ENCODE measurements at places on chromosomes 7 and 10. TPM values are rescaled to one million over a fixed set of nuclear protein-coding genes. Genes with fewer than 3 reads are reported as not detected.

- DNase-seq: no peak
These were observed 8.8 kb downstream of the ADAP1 start for GRCh38 chr7:945556-946255.

DNA sequence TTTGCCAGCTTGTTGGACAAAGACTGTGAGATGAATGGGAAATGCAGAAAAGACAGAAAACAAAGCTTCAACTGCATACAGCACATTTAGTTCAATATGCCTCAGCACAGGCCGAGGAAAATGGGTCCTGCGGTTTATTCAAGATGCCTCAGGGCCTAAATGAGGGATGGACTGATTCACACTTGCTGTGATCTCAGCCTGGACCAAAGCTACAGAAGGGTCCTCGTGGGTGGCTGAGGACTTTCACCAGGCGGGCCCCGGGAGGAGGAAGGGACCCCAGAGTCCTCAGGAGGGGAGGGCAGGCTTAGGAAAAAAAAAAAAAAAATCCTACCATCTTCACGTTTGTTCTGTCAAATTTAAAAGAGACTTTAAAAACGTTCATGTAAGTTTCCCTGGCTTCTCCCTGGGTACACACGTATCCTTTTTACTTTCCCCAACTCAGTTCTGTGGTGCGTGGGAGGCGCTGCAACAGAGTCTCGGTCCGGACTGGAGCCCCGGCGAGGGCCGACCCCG lies 624 bp upstream of the ZNF783 start:
- DNase-seq: no peak

Gene HOGA1
- 0.90 TPM for polyA plus RNA-seq

Gene ZPBP
- polyA plus RNA-seq: not detected

Gene ATP6V1F
- 132 TPM for polyA plus RNA-seq

Gene PON3
- polyA plus RNA-seq: 3.8 TPM

- no peak for DNase-seq
These were observed 43.4 kb upstream of the GHITM start for GRCh38 chr10:84095811-84096497.

DNA sequence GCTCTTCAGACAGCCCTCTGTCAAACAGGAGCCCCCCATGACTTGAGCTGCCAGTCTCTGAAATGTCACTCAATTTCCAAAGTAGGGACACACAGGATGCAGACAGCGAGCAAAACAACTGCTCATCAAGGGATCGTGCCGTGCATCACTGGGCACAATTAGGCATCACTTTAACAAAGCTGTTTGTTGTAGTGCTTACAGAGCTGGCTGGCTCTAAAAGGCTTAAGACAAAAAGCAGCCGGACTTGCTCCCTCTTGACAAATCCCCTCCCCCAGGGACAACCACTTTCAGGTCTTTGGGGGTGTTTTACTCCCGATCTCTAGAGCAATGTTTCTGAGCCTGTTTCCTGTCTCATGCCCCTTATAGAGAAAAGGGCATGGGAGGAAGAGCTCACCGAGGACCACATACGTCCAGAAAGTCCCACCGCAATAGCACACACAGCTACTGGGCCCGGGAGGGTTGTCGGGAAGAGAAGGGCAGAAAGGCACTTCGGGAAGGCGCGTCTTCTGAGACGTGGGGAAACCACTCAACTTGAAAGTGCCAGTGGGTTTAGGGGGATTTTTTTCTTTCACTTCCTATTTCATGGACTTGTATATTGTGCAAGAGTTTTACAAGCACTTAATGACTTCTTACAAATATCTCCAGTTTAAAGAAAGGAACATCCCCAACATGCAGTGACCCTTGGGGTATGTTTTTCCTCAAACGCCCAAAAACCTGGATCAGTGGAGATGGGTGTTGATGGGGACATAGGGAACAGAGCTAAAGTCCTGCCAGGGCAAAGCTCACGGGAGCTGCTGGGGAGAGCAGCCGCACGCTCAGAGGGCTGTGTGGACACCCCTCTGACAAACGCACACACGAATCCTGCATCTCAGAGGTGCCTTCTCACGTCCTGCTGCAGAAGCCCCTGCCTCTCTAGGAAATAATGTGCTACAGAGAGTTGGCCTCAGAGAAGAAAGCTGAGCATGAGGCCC lies 27.1 kb downstream of the LRRC20 start:
- no peak for DNase-seq

GRCh38 chr7:157652954-157653826 lies 316.4 kb downstream of the DNAJB6 start:
- no peak for DNase-seq

Gene CDK14
- polyA plus RNA-seq: 17.2 TPM

Gene OR6B1
- polyA plus RNA-seq: not detected

DNA sequence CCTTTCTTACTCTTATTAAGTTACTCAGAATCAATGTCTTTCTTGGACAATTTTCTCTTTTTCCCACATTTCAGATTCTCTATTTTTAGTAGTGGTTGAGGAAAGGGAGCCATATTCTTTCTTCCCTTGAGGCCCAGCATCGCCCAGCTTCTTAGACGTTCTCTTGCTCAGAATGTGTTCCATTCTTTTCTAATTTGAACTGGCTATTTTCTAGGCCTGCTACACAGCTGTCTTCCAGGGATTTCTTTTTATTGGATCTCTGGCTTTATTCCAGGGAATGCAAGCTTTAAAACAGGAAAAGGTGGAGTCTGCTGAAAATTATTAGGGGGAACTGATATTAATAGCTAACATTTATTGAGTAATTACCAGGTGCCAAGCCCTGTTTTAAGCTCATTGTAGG lies 58.3 kb downstream of the WIPF3 start:
- no peak for DNase-seq

Gene CXCL12
- 206 TPM for polyA plus RNA-seq

Gene RASA4B
- 20.7 TPM for polyA plus RNA-seq

GRCh38 chr7:114977277-114977676 lies 55.4 kb downstream of the MDFIC start:
- DNase-seq: no peak

- DNase-seq: no peak
These were observed 69.1 kb downstream of the DIP2C start for GRCh38 chr10:620417-620816.

- no peak for DNase-seq
These were observed 144.1 kb downstream of the TCF7L2 start for GRCh38 chr10:113094114-113094486.

- no peak for DNase-seq
These were observed 155.9 kb downstream of the SH2D4B start for GRCh38 chr10:80693565-80693964.

DNA sequence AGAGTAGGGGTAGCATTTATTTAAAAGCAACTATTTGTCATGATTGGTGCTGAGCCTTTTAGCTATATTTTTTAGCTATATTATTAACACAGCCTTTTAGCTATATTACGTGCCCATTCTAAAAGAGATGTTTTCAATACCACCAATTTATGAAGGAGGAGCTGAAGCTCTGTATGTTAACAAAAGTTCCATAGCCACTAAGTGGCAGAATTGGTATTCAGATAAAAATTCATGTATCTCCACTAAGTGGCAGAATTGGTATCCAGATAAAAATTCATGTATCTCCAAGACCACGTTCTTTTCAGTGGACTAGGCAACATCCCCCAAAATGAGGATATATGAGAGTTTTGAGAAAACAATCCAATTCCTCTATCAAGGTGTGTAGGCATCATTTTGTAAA lies 268.6 kb downstream of the HGF start:
- DNase-seq: no peak

Gene SPDYE8
- polyA plus RNA-seq: 0.20 TPM

GRCh38 chr7:288671-289101 lies 1.3 kb upstream of the FOXL3 start:
- no peak for DNase-seq

DNA sequence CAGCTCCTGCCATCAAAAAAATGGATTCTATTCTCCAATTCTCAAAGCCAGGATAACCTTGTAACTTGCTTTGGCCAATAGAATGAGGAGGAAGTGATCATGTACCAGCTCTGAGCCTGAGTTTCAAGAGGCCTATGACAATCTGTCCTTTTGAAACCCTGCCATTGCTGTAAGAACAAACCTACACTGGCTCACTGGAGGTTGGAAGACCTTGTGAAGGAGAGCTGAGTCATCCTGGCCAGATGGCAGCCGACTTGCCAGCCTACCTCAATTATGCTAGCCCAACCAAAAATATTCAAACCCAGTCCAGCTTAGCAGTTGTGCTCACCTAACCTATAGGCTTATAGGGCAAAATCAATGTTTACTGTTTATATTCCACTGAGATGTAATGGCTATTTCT lies 93.0 kb downstream of the HGF start:
- DNase-seq: no peak

- DNase-seq: no peak
These were observed 47.1 kb upstream of the TMEM72 start for GRCh38 chr10:44864051-44864450.

Gene GRID2IP
- polyA plus RNA-seq: 0.10 TPM

GRCh38 chr7:68394131-68394530 lies 1204.1 kb upstream of the AUTS2 start:
- DNase-seq: no peak

DNA sequence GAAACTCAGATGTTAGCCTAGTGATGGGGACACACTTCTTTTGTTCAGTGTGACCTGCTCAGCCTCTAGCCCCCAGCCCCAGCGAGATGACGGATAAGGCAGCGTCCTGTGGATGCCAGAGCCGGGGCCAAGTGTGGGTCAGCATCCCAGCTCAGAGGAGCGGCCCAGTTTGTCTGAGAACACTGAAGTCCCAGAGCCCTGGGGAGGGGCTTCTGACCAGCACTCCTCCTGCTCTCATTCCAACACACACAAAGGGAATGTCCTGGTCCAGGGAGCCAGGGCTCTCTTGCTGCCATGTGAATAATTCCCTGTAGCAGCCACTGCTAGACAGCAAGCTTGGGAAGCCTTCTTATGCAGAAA lies 4.5 kb upstream of the ATP6V0E2 start:
- no peak for DNase-seq

Gene NOD1
- polyA plus RNA-seq: 16.1 TPM

GRCh38 chr10:6563731-6564130 lies 16.3 kb downstream of the PRKCQ start:
- DNase-seq: no peak

DNA sequence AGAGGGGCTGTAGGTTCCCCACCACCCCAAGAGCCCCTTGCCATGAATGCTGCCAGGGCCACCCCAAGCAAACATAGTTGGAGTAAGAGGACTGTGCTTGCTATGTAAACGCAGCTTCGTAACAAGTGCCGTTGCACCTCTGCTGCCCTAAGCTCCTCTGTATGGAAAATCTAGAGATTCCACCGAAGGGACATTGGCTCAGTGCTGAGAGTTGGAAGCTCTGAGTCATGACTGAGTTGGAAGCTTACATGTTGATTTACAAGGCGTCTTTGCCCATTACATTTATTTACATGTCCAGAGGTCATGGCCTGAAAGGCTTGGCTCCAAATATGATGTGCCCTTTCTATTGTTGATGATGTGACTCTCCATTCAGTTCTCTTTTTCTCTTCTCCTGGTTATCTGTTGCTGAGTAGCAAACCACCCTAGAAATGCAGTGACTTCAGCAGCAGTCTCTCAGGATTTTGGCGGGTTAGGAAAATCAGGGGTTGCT lies 233.1 kb upstream of the TCF7L2 start:
- no peak for DNase-seq

- no peak for DNase-seq
These were observed 983.7 kb downstream of the GATA3 start for GRCh38 chr10:9038146-9038714.

GRCh38 chr10:58700591-58700990 lies 187.9 kb downstream of the BICC1 start:
- DNase-seq: no peak

DNA sequence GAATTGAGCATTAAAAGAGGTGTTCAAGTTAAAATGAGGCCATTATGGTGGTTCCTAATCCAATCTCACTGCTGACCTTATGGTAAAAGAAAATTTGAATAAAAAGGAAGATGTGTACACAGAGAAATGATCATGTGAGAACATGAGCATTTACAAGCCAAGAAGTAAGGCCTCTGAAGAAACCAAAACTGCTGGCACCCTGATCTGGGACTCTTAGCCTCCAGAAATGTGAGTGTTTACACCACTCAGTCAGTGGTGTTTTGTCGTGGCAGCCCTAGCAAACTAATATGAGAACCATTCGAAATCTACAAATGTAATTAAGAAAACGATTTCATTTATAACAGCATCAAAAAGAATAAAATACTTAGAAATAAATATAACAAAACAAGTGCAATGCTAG lies 6.8 kb upstream of the PLXDC2 start:
- no peak for DNase-seq

GRCh38 chr10:92801978-92802872 lies 46.1 kb upstream of the EXOC6 start:
- no peak for DNase-seq

DNA sequence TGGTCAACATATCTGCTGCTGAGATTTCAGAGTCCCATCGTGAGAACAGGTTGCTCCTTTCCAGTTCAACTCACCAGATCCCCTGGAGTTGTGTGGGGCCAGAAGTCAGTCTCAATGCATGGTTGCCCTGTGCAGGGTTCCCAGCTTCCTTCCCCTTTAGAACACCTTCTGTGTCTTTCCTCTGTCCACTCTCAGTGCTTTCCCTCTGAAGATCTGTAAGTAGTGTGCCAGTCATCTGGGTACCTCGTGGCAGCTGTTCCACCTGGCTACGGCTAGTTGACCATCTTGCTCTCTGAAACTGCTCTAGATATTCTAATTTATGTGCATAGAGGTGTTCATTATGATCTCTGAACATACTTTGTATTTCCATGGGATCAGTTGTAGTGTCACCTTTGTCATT lies 36.1 kb upstream of the PRSS37 start:
- no peak for DNase-seq

- no peak for DNase-seq
These were observed at the start of gene PRTFDC1 for GRCh38 chr10:24952143-24952706. Gene PRTFDC1, minus strand, starts transcription at chr10:24952606. Its CDS starts 31 bp downstream, at chr10:24952575.

Gene CPXM2
- polyA plus RNA-seq: 0.25 TPM

DNA sequence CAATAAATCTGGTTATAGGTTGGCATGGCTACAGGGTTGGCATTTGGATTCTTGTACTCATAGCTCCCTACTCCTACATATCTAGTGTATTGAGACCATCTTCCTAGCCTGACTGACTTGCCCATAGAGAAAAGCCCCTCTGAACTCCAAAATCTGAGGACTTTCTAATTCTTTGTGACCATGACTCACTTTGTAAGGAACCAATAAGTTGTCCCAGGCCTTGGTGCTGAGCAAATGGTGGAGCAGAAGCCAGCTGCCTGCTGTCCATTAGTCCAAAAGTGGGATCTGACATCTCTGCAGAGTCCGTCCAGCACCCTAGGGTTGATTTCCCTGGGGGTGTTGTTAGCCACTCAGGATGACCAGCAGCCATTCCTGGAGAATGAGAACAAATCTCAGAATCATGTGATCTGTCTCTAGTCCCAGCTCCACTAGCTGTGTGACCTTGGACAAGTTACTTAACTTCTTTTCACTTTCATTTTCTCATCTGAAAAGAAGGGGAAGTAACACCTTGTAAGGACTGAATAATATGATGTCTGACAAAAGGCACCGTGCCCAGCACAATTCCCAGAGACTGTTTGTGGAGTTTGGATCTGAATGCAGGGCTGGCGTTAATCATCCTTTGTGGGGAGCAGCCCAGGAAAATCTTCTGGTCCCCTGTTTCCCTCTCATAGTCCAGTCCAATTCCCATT lies 44.1 kb downstream of the MTURN start:
- no peak for DNase-seq

GRCh38 chr7:33937871-33938270 lies 32.5 kb downstream of the BMPER start:
- DNase-seq: no peak

- no peak for DNase-seq
These were observed 9.9 kb upstream of the PRKAG2 start for GRCh38 chr7:151886783-151887182.
